ENCODE measurements at places on chromosomes 12 and 14.

- DNase-seq: no peak
Observed at GRCh38 chr12:62720661-62721330, 214.2 kb downstream of the PPM1H start.

DNA sequence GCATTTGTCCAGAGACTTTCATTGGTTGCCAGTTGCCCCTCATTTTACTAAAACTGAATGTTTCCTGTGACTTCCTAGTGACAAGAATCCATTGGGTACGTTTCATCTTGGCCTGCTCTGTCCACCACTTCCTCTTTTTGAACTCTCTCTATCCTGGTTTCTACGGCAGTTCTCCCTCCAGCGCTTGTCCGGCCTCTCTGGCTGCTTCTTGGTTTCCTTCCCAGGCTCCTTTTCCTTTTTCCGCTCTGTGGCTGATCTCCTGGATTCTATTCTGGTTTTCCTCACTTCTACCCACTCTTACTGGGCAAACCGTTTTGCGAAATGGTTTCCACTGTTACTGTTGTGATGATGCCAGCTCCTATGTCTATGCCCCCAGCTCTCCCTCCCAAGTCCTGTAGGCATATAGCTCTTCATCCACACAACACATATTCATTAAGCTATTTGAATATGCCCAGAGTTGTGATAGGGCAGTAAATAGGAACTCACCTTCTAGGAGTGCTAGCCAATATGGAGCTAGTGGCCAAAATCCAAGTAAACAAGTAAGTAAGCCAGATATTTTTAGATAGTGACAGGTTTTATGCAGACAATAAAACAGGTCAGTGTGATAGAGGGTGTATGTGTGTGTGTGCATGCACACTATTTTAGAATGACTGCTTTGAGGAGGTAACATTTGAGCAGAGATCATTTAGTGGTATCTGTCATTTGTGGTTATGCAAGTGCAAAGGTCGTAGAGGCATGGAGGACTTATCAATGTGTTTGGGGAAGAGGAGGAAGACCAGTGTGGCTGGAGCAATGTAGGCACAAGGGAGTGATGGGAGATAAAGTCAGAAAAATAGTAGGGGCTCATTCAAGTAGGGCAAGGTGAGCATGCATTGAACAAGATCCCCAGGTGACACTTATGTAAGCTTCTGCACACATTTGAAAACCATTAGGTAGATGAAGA, 27.9 kb upstream of the CTDSP2 start:
- no peak for DNase-seq

- no peak for DNase-seq
Observed at GRCh38 chr14:29102996-29103395, 336.4 kb downstream of the FOXG1 start.

DNA sequence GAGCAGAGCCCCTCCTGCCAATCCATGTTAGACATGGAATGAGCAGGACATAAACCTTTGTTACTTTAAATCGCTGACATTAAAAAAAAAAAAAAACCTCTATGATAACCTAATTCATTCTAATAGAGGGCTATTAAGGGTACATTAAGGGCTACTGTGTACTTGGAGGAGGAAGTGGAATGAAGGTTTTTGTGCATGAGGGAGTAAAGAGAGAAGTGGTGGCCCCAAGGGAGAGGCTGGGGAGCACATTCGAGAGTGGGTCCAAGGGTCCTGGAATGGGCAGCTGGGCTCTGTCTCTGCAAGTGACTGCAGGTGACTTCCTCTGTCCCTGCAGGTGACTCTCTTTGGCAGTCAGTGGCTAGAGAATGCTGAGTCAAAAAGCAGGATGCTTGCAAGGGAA, 32.1 kb upstream of the PTGDR start:
- DNase-seq: no peak

DNA sequence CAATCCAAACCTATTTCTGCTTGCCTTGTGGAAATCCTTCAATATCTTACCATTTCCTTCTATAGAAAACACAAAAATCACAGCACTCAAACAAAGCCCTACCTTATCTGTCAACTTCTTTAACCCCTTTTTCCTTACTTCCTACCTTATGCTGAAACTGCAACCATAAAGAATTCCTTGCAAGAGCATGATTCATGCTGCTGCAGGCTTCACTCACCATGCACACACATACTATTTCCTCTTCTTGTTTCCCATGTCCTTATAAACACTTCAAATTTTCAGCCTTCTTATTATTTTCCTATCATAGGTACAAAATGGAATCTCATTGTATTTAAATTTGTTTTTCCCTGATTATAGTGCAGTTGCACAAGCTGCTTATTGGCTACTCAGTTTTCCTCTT, 23.3 kb downstream of the LMNTD1 start:
- no peak for DNase-seq

DNA sequence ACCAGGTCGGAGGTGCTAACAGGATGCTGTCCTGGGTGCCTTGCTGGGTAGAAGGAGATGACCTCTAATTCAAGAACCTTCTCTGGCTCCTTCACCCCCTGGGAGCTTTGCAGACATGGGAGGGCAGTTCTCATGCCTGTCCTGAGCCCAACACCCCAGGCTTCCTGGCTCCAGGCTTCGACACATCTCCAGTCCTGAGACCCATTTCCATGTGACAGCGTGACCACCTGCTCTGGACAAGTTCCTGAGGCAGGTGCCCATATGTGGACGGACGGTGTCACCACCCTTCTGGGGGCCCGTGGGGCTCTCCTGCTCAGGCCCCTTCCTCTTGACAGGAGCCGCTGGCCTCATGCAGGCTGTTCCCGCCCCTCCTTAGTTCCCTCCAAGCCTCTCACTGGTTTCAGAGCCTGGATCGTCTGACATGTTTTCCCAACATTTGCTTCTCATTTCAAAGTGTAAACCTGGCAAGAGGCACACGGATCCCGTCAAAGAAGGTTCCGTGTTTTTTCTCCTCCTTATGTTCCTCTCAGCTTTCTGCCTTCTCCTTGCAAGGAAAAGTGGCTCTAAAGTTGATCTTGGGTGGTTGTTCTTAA, 291.9 kb upstream of the RTL1 start:
- no peak for DNase-seq

DNA sequence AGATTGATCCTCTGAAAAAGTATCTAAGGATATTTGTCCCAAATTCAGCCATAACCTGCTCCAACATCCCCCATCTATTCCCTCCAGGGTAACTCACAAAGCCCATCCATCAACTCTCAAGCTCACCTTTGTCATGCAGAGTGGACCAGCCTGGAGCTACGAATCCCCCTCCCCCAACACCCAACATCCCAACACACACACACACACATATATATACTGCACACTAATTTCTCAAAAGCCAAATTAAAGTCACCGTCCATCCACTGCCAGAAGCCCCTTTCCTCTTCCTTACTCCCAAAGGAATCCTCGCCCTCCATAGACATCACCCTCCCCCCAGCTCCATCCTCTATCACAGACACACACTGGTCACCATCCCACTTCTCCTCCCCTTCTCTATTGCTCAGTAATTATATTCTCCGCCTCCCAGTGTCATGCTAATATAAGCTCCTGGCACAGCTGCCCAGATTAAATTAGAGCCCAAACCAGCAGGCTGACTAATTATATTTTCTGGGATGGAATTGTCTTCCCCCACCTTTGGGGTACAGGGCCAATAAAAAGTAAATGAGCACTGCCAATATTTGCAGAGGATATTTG, 13.5 kb upstream of the TESPA1 start:
- DNase-seq: no peak

DNA sequence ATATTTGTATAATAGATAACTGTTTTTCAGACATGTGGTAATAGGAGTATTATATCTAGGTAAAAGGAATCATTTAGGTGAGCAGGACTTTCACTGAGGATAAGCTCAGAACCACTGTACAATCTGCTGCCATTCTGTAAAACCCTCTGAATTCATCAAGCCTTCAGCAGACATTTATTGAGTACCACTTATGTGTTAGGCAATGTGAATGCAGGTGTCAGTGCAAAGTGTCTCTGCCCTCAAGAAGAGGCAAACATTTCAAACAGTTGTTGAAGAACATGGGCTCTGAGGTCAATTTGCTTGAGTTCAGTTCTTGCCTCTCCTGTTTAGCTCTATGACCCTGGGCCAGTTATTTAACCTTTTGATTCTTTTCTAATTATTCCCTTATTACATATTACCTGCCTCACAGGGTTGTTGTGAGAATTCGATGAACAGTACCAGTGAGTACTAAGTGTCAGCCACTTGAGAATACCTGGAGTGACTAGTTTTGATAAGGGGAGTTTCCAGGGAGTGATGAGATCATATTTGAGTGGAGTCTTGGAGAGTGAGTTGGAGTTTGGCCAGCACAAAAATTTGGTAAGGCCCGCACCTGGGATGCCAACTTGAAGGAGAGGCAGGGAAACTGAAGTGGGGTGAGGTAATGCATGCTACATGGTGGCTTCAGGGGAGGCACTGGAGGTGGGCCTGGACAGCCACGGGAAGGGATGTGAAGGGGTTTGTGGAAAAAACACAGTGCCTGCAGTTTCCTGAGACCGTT, 33.7 kb downstream of the RASSF8 start:
- no peak for DNase-seq

Measured in ascending aorta (tissue), 2 donors.